GOT3 (cell line): ENCODE measurements at places on chromosomes 2 and 18.

- no peak for DNase-seq
These were observed 151.0 kb upstream of the NDUFV2 start for GRCh38 chr18:8951491-8951890.

DNA sequence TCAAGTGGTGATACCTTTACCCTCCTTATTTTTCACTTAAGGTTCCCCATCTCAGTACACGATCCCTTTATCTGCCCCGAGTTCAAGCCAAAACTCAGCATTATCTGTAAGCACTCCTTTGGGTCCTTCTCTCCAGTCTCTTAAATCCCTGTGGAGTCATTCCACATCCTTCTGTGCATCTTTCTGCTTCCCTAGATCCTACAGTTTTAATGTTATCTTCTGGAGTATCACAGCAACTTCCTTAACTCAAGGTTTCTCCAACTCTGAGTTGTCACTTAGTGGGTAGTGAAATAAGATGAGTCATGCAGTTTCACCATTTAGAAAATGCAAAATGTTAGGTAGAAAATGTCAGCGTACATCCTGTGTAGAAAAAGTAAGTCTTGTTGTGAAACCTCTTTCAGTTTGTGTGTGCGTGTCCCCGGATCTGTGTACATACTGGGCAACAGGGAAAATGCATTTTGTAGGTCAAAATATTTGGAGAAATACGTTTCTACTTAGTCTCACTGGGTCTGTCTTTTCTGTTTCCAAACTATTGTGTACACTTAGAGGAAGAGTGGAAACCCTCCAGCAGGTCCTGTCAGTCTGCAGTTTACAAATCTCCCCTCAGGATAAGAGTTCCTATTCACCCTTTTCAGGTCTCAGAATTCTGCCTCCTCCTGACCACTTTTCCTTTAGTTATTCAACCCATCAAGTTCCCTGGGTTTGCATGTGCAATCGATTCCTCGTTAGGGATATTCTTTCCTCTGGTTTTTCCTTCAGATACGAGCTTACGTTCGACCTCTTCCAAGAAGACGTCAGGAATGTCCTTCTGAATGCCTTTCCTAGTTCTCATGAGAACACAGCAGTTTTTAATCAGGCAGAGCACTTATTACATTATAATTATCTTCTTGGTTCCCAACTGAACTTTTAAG is 154.8 kb downstream of the TGIF1 start:
- DNase-seq: no peak

- no peak for DNase-seq
These were observed 145.4 kb upstream of the ZNF804A start for GRCh38 chr2:184452907-184453306.

- no peak for DNase-seq
These were observed 22.2 kb upstream of the ETAA1 start for GRCh38 chr2:67374949-67375348.

- no peak for DNase-seq
These were observed 190.1 kb upstream of the SP5 start for GRCh38 chr2:170524828-170525565.

DNA sequence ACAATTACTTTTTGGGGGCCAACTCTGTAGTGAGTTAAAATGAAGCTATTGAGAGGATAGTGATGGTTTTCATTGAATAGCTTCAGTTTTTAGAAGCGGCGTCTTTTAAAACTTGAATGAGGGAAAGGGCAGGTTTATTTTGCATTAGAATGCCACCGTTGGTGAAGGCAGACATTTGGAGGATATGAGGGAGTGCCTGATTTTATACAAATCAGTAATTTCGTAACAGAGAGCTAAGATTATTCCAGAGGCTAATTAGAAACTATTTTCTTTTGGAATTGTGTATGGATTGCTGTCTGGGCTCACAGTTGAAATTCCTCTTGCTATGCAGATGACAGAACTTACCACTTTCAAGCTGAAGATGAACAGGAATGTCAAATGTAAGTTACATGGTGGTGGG is 67.6 kb downstream of the ITGB1BP1 start:
- DNase-seq: no peak

GRCh38 chr18:78670778-78671391 is 308.7 kb upstream of the SALL3 start:
- no peak for DNase-seq

DNA sequence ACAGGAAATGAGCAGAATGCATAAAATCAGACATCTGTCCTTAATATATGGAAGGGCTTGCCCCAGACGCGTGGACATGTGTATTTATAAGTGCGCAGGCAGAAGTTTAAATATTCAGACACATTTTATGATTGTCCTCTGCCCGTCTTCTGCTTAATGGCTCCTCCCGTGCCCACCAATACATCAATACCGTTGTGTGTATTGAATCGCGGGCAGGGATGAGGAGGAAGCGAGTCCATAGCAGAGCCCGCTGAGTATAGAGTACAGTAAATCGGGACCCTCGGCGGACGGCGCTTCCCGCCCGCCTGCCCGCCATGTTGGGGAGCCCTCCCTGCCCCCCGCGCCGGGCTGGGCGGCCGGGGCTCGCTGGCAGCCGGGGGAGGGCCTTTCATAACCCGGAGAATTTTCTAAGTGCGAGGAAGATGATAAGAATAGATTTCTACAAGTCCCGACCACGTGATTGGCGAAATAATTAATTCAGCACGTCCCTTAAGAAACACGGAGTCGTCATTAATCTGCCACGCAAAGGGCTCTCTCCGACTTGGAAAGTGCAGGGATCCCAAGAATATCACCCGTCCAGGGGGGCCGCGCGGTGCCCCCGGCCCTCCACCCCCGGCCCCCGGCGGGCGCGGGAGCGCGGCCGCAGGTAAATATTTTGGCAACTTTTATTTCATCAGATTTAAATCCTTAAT is at the start of gene HOXD3:
Gene HOXD3 (plus strand): TSS at position 501 of the 692 bp plus-strand sequence. CDS start 11,808 bp downstream, outside the sequence.
- DNase-seq: no peak

- DNase-seq: no peak
These were observed 600.4 kb upstream of the KLHL29 start for GRCh38 chr2:22784566-22784965.

DNA sequence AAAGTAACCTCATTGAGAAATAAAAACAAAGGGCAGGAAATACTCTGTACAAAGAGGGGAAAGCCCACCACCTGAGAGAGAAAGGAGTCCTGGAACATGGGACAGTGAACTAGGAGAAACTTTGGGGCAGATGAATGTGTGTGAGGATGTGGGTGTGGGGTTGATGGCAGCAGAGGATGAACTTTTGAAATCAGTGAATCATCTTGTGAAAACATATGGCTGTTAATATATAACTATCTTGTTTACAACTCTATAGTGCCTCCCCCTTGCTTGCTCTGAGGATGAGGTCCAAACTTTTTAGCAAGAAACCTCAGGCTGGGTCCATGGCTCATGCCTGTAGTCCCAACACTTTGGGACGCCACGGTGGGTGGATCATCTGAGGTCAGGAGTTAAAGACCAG is 171.8 kb upstream of the LHCGR start:
- no peak for DNase-seq

- no peak for DNase-seq
These were observed 17.4 kb downstream of the PTCD3 start for GRCh38 chr2:86123328-86123925.

DNA sequence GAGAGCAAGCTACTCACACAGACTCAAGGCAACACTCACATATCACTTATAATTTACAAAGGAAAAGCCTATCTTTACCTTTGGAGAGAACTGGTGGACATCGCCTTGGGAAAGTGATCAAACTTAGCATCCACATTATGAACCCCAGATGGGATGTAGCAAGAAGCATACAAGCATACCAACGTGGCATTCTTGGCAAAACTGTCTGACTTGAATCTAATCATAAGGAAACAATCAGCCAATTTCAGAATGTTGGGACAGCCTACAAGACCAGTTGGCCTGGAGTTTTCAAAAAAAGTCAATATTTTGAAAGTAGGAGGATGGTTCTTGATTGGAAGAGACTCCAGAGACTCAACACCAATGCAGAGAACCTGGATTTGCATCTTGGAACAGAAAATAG is 79.1 kb upstream of the PMAIP1 start:
- no peak for DNase-seq

GRCh38 chr2:47373747-47374146 is 29.2 kb upstream of the MSH2 start:
- DNase-seq: no peak

GRCh38 chr2:239526666-239527415 is 126.0 kb upstream of the HDAC4 start:
- no peak for DNase-seq

GRCh38 chr2:23241121-23241520 is 143.9 kb upstream of the KLHL29 start:
- DNase-seq: no peak

DNA sequence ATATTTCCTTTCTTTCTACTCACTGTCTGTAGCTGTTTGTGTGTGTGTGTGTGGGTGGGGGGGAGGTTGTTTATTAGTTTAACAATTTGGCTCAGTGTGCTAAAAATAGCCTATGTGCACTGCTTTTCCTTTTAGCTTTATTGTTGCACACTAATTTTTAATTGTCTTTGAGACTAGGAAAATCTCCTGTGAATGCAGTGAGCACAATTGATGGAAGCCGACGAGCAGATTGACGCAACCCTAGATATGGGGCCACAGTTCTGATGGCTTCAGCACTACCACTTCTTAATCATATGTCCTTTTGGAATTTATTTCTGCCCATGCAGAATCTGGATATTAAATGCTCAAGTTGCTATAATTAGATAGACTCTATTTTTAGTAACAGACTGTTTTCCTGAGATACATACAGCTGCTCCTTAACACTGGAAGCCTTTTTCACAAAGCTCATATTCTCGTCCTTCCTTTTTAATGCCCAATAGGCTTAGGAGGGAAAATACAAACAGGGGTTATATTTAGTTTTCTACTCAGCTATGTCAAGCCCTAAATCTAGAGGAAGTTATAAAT is 109.1 kb downstream of the IRS1 start:
- DNase-seq: no peak

GRCh38 chr2:21748501-21748900 is 624.7 kb downstream of the TDRD15 start:
- DNase-seq: no peak

- no peak for DNase-seq
These were observed 63.3 kb upstream of the CERS6 start for GRCh38 chr2:168392797-168393196.

- DNase-seq: no peak
These were observed 30.8 kb upstream of the POLE4 start for GRCh38 chr2:74927621-74928020.

- DNase-seq: no peak
These were observed 38.8 kb downstream of the ADAM23 start for GRCh38 chr2:206482123-206482522.

- no peak for DNase-seq
These were observed 54.3 kb downstream of the DGKD start for GRCh38 chr2:233408366-233409285.

GRCh38 chr2:195486520-195486919 is 170.5 kb upstream of the SLC39A10 start:
- DNase-seq: no peak

- DNase-seq: no peak
These were observed 50.0 kb upstream of the ZFP36L2 start for GRCh38 chr2:43276266-43276941.

- DNase-seq: no peak
These were observed 189.6 kb downstream of the HAUS1 start for GRCh38 chr18:46293742-46294181.
